ENCODE measurements at places on chromosomes 3 and 15.

GRCh38 chr3:160065282-160065681, 76.6 kb downstream of the IL12A start:
- DNase-seq = no peak

- DNase-seq = no peak
Observed at GRCh38 chr15:71808311-71809020, 1.9 kb upstream of the NR2E3 start.

- no peak for DNase-seq
Observed at GRCh38 chr3:81072591-81072990, 688.9 kb downstream of the GBE1 start.

DNA sequence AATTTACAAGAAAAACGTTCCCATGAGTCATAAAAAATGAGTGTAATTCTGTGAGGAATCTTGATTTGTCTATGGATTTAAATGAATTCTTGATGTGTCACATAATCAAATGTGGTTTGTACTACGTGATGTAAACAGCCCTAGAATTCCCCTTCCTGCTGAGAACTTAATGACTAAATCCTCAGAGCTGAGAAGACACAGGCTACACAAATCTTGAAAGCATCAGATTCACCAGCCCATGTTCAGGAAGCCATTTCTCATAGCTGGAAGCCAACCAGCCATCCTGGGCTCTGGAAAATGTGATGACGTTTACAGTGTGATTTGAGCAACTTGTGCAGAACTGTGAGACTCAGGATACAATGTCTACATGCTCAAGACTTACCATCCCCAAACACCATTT, 193.7 kb upstream of the MME start:
- DNase-seq = no peak

GRCh38 chr3:111321786-111322185, 220.2 kb upstream of the CD96 start:
- no peak for DNase-seq

DNA sequence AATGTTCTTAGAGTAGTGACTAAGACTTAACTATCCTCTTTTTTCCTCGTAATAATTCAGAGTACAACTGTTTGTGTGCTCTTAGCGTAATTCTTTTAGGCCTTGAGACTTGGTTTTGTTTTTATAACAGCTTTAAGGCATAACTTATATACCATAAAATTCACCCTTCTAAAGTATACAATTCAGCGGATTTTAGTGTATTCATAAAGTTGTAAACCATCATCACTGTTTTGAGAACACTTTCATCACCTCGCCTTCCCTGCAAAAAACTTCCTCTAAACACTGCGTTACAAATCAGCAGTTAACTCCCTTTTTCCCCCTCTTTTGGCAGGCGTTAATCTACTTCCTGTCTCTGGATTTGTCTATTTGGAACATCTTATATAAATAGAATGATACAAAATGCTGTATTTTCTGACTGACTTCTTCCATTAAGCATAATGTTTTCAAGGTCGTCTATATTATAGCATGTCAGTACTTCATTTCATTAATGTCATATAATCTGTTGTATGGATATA, 18.7 kb downstream of the DNAJC13 start:
- no peak for DNase-seq

- no peak for DNase-seq
Observed at GRCh38 chr15:80584973-80585525, 110.1 kb upstream of the ABHD17C start.

DNA sequence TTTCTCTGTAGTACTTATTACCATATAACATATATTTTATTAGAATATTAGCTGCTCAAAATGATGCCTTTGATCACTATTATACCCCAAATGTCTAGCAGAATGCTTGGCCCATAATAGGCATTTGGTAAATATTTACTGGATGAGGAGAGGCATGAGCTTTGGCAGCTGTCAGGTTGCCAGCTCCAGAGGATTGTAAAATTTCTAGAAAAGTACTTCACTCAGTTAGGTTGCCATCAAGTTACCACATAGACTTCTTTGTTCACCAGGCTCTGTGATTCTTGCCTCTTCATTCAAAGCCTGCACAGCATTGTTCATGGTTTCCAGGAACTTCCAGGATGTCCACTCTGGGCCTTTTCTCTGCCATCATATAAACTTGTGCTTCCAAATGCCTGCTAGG, 582.8 kb downstream of the PDCD6IP start:
- no peak for DNase-seq

- no peak for DNase-seq
Observed at GRCh38 chr3:169564883-169565282, 98.6 kb downstream of the MECOM start.

DNA sequence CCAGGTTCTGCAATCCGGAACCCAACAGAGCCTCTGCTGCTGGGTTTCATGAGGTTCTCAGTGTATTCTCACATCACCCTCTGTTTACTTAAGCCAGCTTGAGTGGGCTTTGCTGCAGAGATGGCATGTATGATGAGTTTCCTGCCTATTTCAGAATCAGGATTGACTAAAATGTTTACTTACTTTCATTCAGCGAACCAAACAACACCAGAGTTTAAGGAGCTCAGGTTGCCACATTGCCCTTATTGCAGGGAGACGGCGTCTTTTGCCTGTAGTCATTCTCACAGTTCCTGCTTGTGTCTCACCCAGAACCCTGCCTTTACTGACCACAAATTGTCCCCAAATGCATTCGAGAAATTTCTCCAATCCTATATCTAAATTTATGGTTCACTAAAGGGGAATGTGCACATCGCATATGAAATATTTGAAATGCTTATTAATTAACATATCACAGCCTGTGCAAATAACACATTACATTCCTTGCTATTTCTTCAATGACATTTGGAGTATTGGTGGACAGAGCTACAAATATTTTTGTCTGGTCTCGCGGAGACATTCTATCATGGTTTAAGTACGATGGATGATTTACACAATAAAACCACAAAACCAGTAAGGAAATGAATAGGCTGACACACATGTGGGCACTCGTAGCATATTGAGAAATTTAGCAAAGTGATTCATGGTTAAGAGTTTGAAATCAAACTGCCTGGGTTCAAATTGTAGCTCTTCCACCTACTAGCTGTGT, 377.2 kb upstream of the CFAP20DC start:
- no peak for DNase-seq
